Omental fat pad (tissue), 4 donors: ENCODE measurements at places on chromosomes 16 and 17.

GRCh38 chr16:58494981-58495520 lies 4.9 kb upstream of the NDRG4 start:
- no peak for DNase-seq

DNA sequence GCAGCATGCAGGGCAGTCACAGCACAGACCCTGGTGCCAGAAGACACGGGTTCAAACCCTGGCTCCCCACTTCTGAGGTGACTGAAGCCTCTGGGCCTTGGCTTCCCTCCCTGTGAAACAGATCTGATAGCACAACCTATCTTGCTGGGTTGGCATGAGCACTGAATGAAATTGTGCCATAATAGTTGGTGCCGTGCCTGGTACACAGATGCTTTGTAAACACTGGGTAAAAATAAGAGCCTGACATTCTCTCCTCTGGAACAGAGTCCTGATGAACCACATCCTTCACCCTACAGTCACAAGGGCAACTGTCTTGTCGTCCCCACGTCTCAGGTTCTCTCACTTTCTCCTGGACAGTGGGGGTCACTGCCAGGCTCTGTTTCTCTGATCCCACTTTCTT lies 35.7 kb downstream of the NOS2 start:
- DNase-seq, result no peak

DNA sequence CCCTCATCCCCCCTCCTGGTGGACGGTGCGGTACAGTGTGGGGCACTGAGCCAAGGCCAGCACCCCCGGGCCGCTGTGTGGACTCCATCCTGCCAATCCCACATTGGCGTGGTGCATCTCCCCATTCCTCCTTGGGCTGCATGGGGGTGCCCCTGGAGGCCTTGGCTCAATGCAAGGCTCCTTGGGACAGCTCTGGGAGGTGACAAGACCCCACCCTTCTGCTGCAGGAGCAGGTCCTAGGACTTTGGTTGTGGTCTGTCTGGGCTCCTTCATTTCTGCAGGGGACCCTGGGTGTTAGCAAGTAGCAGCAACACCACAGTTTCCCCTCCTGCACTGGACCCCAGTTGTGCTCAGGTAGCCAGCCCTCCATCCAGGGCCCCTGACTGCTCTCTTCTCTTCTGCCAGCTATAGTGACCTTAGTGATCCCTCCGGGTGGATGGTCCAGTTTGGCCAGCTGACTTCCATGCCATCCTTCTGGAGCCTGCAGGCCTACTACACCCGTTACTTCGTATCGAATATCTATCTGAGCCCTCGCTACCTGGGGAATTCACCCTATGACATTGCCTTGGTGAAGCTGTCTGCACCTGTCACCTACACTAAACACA lies 1.3 kb downstream of the PRSS21 start:
- no peak for DNase-seq

DNA sequence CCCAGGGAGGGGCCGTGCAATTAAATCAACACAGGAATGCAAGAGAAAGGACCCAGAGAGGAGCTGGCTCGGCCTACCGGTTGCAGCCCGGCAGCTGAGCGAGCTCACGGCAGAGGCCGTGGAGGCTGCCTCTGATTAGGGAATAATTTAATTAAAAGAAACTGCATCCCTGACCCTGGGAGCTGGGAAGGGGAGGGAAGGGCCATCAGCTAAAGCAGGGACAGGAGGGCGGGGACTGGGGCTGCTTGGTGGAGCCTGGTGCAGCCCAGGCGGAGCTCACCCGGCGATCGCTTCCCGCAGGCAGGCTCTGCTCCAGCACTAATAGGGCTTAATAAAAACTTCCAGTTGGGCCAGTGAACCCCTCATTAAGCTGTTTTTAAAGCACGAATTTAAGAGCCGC lies 43.4 kb downstream of the LMF1 start:
- no peak for DNase-seq

DNA sequence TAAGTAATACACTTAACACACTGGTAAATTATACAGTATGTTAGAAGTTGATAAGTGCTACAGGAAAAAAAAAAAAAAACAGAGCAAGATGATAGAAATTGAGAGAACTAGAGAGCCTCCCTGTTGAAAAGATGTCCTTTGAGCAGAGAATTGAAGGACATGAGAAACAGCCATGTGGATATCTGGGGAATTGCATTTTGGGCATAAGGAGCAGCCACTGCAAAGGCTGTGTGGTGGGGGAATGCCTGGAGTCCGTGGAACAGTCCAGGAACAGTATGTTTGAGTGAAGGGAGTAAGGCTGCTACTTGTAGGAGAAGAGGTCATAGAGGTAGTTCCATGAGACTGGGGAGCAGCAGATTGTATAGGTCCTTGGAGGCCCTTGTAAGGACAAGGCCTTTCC lies 178.4 kb downstream of the FTO start:
- DNase-seq, result no peak

DNA sequence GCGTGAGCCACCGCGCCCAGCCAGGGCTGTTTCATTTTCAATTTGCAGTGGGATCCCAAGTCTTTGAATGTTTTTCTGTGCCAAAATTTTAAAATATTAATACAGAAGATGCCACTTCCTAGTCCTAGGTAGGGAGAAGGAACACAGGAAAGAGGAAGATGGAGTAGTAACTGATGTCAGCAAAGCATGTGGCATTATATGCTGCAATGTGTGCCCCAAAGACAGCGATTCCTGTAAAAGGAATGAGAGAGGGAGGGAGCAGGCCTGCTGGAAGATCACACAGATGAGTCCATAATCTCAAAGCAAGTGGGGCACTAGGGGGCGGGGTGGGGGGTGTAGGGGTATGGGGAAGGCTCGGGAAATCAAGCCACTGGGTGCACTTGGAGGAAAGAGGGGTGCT lies 23.4 kb upstream of the SSTR2 start:
- no peak for DNase-seq

- DNase-seq, result no peak
Measured at GRCh38 chr17:45240905-45241327, 19.2 kb downstream of the FMNL1 start.

GRCh38 chr16:87003414-87003755 lies 313.8 kb downstream of the C16orf95 start:
- no peak for DNase-seq

DNA sequence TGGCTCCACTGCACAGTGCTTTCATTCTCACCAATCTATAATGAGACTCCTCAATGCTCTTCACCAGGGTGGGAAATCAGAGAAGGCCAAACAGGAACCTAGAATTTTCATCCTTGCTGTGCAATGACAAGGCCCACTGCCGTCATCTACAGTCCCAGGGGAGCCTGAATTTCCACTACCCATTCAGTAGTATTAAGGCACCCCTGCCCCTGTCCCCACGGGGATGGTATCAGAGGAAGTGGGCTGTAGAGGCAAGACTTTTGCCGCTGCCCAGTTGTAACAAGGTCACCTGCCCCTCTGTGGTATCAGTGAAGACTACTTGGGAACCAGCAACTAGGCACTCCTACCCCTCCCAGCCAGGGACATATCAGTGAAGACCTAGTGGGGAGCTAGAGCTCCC lies 104.5 kb downstream of the C16orf78 start:
- no peak for DNase-seq

DNA sequence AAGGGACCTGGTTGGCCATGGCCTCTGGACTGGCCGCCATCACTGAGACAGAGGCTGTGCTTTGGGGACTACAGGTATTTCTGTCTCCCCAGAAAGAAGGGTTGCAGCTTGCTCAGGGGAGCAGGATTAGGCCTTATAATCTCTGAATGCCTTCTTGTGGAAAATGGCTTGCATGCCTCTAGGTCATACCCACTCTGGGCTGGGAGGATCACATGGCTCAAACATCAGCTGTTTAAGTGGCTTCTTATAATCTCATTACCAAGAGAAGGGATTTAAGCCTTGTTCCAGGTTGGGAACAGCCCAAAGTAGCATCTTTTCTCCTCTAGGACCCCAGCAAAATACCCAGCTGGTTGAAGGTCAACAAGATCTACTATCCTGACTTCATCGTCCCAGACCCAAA lies 19.1 kb downstream of the LIG3 start:
- no peak for DNase-seq

GRCh38 chr17:68514831-68515635 lies 2.8 kb downstream of the PRKAR1A start:
- no peak for DNase-seq

DNA sequence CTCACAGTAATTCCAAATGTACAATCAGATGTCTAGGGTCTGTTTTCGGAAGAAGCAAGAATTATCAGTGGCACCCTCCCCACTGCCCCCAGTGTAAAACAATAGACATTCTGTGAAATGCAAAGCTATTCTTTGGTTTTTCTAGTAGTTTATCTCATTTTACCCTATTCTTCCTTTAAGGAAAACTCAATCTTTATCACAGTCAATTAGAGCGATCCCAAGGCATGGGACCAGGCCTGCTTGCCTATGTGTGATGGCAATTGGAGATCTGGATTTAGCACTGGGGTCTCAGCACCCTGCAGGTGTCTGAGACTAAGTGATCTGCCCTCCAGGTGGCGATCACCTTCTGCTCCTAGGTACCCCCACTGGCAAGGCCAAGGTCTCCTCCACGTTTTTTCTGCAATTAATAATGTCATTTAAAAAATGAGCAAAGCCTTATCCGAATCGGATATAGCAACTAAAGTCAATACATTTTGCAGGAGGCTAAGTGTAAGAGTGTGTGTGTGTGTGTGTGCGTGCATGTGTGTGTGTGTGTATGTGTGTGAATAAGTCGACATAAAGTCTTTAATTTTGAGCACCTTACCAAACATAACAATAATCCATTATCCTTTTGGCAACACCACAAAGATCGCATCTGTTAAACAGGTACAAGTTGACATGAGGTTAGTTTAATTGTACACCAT lies 59.7 kb downstream of the HLF start:
- no peak for DNase-seq

DNA sequence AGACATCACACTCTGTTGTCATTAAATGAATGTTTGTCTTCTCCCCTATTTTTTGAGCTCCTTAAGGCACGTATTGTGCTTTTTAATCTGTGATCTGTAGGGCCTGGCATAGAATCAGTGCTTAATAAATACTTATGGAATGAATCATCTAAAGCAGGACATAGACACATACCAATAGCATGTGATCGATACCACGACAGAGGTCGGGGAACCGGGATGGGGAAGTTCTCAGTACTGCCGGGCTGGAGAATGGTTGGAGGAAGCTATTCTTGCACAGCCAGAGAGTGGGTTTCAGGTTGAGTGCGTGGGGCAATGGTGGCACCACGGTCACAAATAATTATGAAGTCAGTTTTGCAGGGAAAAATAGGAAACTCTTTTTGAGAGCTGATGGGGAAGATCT lies 26.8 kb downstream of the NLRP1 start:
- DNase-seq, result no peak

DNA sequence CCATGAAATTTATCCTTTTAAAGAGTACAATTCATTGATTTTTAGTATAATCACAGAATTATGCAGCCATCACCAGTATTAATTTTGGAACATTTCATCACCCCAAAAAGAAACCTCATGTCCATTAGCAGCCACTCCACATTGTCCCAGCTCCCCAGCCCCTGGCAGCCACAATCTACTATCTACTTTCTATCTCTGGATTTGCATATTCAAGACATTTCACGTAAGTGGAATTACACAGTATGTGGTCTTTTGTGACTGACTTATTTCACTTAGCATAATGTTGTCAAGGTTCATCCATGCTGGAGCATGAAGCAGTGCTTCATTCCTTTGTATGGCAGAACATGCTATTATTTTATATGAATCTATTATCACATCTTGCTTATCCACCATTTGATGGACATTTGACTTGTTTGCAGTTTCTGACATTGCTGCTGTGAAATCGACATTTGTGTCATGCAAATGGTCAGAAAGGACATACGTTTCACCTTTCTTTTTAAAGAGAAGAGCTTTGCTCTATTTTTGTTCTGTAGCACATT lies 10.7 kb downstream of the METTL9 start:
- no peak for DNase-seq

- DNase-seq, result no peak
Measured at GRCh38 chr17:5661491-5662125, 77.3 kb upstream of the NLRP1 start.

GRCh38 chr16:49158029-49158642 lies 123.5 kb downstream of the CBLN1 start:
- DNase-seq, result no peak

- no peak for DNase-seq
Measured at GRCh38 chr17:10439816-10440215, 18.1 kb upstream of the MYH8 start.

GRCh38 chr17:50928646-50929045 lies 62.5 kb upstream of the TOB1 start:
- no peak for DNase-seq

DNA sequence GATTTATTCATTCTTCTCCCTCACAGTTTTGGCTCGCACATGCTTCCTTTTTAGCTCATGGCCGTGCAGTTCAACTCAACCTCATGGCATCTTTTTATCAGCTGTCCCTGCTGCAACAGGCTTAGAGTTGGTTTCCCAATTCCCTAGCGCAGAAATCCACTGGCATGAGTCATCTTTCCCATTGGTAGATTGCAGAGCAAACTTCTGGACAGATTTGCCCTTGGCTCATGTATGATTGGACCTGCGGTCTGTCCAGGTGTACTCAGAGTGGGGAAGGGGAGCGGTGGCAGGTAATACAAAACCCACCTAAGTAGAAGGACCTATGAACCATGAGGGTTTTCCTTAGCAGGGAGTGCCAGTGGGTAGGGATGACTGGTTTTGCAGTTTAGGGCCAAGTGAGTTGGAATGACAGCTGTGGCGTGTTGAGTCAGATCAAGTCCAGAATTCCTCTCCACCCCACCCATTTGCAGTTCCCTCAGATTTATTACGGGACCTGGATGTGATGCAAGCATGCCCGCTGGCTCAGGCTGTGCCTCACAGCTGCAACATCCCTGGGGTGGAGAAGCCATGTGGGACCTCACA lies 584.7 kb downstream of the WWOX start:
- peak; percentile 27 for DNase-seq

DNA sequence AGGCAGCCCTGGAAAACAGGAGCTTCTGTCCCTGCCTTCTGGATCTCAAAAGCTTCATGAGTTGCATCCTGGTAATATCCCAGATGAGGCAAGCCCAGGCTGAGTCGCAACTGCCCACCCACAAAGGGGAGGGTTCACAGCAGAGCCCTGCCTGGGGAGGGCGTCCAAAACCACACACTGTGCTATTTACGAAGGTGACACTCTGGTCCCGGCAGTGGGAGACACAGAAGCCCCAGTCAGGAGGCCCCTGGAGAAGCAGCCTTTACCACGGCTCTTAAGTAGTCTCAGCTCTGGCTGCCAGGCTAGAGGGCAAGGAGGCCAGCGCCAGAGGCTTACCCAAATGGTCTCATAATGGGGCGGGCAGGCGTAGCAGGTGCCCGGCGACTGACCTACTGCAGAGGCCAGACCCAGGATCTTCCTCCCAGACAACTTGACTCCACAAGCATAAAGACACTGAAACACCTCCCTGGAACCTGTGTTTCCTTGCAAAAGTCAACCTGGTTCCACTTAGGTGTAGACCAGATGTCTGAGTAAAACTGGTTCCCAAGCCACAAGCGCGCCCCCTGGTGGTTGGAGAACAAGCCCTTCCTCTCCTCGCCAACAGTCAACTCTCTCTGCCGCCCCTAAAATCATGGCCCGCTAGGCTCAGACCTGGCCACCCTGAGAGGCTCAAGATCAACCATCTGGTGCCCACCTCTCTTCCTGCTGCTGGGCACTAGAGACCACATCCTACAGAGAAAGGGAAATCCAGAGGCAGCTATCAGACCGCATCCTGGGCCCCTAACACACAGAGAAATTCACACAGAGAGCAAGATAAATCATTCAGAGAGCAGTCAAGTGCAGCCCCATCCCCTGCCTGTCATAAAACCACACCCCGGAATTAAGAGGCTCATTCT lies 5.2 kb downstream of the AXIN2 start:
- DNase-seq, result peak; percentile 95
